Mucosa of descending colon (tissue), 3 donors: ENCODE measurements at places on chromosomes 2 and 18.

GRCh38 chr2:154992826-154993225 is 294.3 kb downstream of the KCNJ3 start:
- no peak for DNase-seq

DNA sequence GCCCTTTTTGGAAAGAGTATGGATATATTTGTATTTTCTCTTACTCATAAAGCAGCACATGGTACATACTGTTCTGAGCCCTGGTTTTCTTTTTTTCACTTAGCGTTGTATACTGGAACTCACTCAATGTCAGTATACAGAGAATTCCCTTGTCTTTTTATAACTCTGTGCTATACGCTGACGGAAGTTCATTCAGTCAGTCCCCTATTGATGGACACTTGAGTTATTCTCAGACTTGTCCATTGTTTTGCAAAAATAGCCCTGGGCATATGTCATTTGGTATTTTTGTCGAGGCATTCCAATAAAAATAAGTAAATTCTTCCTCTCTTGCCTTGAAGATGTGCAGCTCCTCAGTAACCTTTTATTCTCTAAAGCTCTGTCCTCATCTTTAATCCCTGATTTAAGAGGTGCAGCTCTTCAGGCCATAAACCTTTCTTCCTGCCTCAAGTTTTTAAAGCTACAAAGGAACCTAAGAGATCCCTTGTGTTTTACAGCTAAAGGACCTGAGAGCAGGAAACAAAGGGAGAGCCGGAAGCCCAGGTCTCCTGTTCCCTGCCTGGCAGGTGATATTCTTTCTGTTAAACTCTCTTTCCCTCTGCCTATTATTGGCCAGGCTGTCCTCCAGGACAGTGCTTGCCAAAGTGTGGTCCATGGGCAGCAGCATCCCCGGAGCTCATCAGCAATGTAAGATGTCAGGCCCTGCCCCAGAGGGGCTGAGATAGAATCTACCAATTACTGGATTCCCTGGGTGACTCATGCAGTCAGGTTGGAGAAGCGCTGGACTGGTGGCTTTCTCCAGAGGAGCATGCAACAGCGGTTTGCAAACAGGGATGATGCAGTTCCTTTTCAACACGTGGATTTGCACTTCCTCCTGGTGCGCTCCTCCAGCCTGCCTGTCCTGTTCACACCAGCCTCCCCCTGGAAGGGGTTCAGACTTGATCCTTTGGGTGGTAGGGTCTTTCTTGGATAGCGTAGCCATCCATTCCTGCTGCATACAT is 158.0 kb downstream of the NEDD4L start:
- peak; percentile 56 for DNase-seq

DNA sequence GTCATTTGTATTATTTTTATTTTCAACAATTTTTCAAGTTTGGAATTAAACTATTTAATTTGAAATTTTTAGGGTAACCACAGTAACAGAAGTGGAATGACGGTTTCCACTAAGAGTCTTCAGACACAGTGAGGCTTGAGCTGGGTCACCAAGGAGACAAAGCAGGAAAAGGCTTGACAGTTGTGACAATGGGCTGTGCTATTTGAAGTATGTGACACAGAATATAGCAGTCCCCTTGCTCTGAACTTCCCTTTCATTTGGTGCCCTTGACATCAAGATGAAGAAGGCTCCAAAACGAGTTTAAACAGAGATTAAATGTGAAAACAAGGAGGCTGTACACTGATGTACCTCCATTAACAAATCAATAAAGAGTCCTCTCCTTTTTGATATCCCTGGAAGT is 265.4 kb upstream of the DLGAP1 start:
- no peak for DNase-seq

- no peak for DNase-seq
Observed at GRCh38 chr18:59300676-59301285, 17.7 kb downstream of the CPLX4 start.

DNA sequence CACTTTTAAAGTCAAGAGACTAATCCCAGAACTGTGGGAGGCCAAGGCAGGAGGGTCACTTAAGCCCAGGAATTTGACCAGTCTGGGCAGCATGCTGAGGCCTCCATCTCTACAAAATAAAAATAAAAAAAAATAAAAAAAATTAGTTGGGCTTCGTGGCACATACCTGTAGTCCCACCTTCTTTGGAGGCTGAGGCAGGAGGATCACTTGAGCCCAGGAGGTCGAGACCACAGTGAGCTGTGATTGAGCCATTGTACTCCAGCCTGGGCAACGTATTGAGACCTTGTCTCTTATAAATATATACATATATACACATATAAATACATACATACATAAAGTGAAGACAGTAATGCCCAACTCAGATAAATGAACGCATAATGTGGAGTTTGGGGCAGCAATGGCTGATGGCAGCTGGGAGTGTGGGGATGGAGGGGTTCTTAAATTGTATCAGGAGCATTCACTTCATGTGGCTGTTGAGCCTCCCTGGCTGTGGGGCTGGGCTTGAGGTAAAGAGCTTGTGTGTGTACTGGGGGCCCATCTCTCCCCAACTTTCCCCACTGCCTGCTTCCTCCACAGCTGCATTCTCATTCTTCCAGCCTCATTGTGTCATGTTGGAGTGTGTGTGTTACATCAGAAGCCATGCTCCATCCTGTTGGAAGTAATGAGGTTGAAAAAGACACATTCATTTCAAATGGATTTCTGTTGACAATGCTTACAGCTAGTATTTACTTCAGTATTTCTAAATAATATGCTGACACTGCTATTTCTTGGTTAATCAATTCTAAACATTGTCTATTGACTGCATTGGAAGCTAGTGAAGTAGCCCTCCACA is 96.5 kb upstream of the HS6ST1 start:
- no peak for DNase-seq

DNA sequence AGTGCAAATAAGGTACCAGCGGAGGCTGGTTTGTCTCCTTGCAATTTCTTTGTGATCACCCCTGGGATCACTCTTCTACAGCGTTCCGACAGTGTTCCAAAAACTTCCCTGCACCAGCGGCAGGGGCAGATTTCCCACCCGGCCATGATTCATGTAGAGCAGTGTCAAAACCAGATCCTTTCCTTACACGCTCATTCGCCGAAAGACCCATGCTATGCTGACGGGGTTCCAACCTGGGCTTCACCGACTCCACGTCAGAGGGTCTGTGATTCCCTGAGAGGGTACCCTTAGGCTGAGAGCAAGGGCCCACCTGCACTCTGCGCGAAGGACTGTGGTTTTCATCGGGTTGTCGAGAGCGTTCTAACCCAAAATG is 423 bp upstream of the TTC27 start:
- DNase-seq, result peak; percentile 58

- no peak for DNase-seq
Observed at GRCh38 chr18:40607542-40608148, 1347.4 kb upstream of the PIK3C3 start.

GRCh38 chr2:205885492-205886099 is 200.4 kb downstream of the INO80D start:
- DNase-seq, result peak; percentile 92
